ENCODE measurements at places on chromosomes 16 and 17.

DNA sequence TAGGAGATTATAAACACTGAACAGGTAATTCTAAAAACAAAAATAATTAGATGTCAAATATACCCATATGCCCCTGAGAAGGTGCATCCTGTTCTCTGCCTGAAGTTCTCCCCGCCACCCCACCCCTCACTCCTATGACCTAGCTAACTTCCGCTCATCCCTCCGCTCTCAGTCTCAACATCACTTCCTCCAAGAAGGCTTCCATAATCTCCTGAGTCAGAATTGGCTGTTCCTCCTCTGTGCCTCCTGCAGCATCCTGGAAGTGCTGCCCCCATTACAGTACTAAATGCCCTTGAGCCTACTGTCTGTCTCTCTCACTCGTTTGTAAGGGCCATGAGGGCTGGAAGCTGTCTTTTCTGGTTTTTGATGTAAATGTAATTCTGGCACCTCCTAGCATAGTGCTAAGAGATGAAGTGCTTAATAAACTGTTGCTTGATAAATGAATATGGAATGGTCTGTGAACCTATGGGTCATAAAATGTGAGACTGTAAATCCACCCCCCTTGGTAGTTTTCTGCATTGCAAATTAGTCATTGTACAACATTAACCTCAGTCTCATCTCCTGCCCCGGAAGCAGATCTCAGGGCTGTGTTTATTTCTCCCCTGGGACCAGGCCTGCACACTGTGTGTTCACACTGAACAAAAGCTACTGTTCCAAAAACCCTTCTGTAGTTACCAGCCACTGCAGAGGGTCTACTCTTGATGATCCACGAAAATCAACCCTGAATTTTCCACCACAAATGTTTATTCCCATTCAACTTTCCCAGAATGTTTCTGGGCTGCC is 3.9 kb upstream of the MYO1D start:
- DNase-seq, result no peak

DNA sequence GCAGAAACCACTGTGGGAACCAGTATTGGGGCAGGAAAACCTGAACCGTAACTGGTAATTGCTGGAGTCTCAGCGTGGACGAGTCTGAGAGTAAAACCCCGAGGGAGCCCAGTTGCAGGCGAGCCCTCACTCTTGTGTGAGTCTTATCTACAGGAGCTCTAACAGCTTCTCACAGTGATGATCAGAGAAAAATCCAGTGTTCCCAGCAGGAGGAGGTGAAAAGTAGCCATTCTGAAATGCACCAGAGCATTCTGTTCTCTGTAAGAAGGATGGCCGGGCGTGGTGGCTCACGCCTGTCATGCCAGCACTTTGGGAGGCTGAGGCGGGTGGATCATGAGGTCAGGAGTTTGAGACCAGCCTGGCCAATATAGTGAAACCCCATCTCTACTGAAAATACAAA is 161.2 kb downstream of the COPRS start:
- no peak for DNase-seq

- DNase-seq, result no peak
Measured at GRCh38 chr17:45396496-45397205, 36.0 kb downstream of the ARHGAP27 start.

DNA sequence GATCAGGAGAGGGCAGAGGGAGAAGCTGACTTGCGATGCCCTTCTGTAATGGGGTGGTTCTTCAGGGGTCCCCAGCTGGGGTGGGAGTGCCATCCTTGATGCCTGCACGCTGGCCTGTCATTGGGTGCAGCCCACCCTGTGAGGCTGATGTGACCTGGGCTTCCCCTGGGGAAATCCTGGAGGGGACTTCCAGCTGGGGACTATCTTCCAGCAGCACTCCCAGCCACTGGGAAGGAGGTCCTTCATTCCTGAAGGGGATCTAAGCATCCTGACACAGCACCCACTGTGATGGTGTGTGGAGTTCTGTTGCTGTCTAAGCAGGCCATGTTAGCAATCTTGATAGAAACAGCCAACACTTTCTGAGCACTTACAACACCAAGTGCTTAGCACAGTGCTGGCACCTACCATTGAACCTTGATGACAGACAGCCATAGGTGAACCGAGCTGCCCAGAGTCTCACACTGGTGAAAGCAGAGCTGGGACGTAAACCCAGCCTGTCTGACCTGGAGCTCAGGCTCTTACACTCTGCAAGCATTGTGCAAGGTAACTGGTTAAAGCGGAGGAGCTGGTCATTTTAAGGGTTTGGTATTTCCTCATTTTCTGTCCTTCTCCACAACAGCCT is 211.3 kb downstream of the CCDC182 start:
- no peak for DNase-seq

All from T-helper 22 cell (primary cell).